ENCODE measurements at places on chromosomes 7 and 10. TPM values are rescaled to one million over a fixed set of nuclear protein-coding genes. Genes with fewer than 3 reads are reported as not detected.

NME8 gene
- total RNA-seq = not detected

- H3K4me1 ChIP-seq = peaks cover 49% of the 10 kb centered on the region
- H3K36me3 ChIP-seq = no peaks in the 10 kb centered on the region
- no peaks in the 10 kb centered on the region for H3K27me3 ChIP-seq
Observed at GRCh38 chr7:38330861-38331621, 57.6 kb upstream of the TARP start.

DNA sequence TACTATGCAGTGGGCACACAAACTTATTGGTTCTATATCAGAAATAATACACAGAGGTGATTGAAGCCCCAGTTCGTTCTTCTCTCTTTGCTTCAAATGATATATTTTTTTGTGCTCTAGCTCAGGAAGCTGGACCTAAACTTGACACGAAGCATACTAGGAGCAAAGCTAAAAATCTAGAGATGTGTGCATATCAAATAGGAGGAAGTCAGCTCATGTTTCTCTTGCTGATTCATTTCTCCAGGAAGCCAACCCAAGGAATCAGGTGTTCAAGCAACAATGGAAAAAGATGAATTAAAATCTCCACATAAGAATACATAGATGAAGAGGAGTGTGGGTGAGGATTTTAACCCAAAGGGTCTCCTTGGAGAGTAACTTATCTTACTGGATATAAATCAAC lies 432.5 kb downstream of the KCNMA1 start:
- no peaks in the 10 kb centered on the region for H3K36me3 ChIP-seq
- no peak for DNase-seq
- no peaks in the 10 kb centered on the region for H3K4me1 ChIP-seq
- peaks cover 19% of the 10 kb centered on the region for H3K27me3 ChIP-seq

NRG3 gene
- not detected for total RNA-seq

ZNF365 gene
- 0.09 TPM for total RNA-seq

GRCh38 chr7:50212666-50213621 lies 91.6 kb upstream of the IKZF1 start:
- peak overlapping the region; percentile 61 for H3K27ac ChIP-seq
- peak; percentile 47 for DNase-seq
- H3K27me3 ChIP-seq = no peaks in the 10 kb centered on the region
- H3K4me1 ChIP-seq = peaks cover 93% of the 10 kb centered on the region

DNA sequence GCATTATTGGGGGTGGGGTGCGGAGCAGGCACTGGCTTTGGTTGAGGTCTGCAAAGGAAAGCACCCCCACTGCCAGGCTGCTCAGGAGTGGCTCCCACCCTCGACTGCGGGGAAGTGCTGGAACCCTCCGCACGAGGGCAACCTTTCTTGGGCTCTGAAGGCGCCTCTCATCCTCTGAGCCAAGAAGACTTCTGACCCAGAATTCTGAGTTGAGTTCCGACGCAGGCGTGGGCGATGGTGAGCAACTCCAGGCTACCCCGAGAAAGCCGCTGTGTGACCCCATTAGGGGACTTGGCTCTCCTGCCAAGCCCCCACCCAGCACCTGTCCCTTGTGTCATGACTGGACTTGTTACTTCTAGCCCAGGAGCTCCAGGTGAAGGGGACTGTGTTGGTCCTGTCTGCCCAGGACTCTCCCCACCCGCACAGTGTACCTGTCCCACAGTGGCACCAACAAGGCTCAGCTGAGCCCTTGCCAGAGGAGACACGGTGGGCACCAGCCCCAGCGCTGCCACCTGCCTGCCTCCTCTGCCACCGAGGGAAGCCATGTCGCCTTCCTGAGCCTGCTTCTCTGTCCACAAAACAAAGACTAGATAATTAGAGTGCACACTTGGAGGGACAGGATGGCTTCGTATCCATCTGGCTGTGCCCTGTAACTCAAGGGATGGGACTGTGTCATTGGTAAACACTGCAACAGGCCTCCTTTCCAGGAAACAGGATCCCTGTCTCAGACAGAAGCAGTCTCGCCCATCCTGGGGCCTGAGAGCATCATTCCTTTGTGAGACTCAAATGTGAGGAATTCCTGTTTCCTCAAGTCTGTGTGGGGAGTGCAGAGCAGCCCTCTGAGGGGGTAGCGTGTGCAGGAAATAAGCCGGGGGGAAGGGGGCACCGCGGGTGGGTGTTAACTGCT lies 128.8 kb downstream of the LHPP start:
- DNase-seq = no peak
- H3K27me3 ChIP-seq = no peaks in the 10 kb centered on the region
- H3K4me3 ChIP-seq = no peak overlapping the region
- H3K27ac ChIP-seq = no peak overlapping the region
- H3K4me1 ChIP-seq = no peaks in the 10 kb centered on the region
